ENCODE measurements at places on chromosomes 3 and 15. TPM values are rescaled to one million over a fixed set of nuclear protein-coding genes. Genes with fewer than 3 reads are reported as not detected.

The AP3S2 gene
- 24.5 TPM for total RNA-seq

The SLC15A2 gene
- 1.4 TPM for total RNA-seq

DNA sequence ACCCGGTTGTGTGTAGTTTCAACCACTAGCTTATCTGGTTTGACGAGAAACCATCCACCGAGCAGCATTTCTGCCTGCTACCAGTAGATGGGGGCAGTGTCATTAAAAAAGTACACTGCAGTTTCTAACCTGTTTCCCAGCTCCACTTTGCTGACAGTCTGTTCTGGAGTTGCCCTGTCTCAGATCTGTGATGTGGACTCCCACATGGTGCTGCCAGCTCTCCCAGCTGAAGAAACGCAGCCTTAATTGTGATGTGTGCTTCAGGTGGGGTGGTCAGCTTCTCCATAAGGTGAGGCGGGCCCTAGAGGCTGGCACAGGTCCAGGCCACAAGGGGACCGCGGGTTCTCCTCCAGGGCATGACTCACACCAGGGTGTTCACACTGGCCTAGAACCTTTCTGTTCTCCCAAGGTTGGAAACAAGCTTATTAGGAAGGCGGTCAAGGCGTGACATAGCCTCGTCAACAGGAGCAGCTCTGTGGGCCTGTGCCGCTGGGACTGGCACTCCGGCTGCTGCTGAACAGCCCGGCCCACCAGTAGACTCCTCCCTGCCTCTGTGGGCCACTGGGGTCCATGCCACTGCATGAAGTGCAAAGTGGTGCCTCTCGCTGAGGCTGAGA is 2.9 kb upstream of the FAM43A start:
- H3K27me3 ChIP-seq, result no peaks in the 10 kb centered on the region
- H3K4me3 ChIP-seq, result no peak overlapping the region
- no peaks in the 10 kb centered on the region for H3K4me1 ChIP-seq
- peak; percentile 86 for DNase-seq
- H3K36me3 ChIP-seq, result no peaks in the 10 kb centered on the region
- no peak overlapping the region for H3K27ac ChIP-seq

The LMCD1 gene
- total RNA-seq, result 1,289 TPM

DNA sequence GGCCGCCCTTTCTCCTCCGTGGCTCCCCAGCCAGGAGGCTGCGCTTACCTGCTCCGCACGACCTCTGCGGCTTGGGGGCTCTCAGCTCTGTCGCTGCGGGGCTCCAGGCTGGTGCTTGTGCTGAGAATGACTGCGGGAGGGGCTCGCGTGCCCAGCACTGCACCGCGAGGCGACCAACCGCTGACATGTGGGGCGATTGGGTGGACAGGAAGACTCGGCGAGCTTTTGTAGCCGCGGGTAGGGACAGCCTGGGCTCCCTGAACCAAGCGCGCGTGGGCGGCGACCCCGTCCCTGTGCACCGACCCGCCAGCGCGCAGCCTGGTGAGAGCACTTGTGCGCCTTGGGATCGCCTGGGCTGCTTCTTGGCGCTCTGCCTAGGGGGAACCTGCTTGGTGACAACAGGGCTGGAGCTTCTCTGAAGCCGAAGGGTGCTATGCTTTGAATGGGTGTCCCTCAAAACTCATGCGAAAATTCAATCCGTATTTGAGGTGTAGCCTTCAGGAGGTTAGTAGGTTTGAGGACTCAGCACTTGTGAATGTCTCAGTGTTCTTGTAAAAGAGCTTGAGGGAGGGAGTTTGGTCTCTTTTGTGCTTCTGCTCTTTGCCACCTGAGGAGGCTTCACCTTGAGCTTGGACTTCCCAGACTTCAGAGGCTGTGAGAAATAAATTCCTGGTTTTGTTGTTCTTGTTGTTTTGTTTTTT is 50.4 kb downstream of the IL12A start:
- DNase-seq, result no peak
- H3K4me1 ChIP-seq, result no peaks in the 10 kb centered on the region
- peak overlapping the region; percentile 2 for H3K4me3 ChIP-seq
- H3K27ac ChIP-seq, result no peak overlapping the region
- no peaks in the 10 kb centered on the region for H3K36me3 ChIP-seq

DNA sequence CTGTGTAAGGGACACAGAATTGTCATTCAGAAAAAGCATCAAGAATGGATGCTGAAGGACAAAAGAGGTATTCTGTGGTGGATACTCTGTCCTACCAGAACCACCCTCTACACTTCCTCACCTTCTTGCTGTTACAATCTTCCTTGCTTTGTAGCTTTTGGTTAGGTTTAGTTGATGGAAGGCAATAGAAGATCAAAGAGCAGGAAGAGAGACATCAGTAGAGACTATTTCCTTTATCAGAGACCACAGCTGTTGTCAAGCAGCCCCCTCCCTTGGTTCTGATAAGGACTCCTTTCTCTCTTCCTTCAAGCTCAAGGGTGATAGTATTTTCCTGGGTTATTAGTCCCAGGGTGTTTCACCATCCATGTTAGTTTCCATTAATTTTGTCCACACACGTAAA is 84.7 kb upstream of the ALCAM start:
- DNase-seq, result no peak
- H3K27me3 ChIP-seq, result no peaks in the 10 kb centered on the region
- no peak overlapping the region for H3K4me3 ChIP-seq
- no peaks in the 10 kb centered on the region for H3K4me1 ChIP-seq
- H3K27ac ChIP-seq, result no peak overlapping the region
- no peaks in the 10 kb centered on the region for H3K36me3 ChIP-seq

DNA sequence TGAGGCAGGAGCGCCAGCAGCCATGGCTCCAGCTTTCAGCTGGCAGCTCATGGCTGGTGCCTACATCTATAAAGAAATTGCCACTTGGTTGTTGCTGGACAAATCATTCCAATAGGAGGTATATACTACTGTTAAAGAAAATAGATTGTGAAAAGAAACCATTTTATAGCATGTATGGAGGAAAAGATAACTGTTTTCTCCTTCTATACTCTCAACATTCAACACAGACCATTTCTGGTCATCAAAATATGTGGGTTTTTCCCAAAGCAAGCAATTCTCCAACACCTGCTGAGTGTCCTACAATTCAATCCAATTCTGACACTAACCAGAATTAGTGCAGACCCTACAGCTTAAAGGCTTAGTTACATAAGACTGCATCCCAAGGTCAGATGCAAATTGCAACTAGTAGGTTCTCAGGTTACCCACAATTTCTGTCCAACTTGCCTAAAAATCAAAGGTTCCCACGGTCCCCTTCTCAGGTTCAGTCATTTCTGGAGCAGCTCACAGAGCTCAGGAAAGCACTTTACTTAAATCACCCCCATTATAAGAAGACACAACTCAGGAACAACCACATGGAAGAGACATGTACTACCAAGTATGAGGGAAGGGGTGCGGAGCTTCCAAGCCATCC is 42.4 kb upstream of the STRIT1 start:
- H3K27ac ChIP-seq, result no peak overlapping the region
- no peaks in the 10 kb centered on the region for H3K4me1 ChIP-seq
- H3K36me3 ChIP-seq, result no peaks in the 10 kb centered on the region
- H3K27me3 ChIP-seq, result no peaks in the 10 kb centered on the region

- no peak overlapping the region for H3K27ac ChIP-seq
- no peaks in the 10 kb centered on the region for H3K36me3 ChIP-seq
- no peak overlapping the region for H3K4me3 ChIP-seq
- no peaks in the 10 kb centered on the region for H3K27me3 ChIP-seq
- H3K4me1 ChIP-seq, result no peaks in the 10 kb centered on the region
These were observed 94.0 kb downstream of the CYP19A1 start for GRCh38 chr15:51244423-51244869.

The OR5K2 gene
- not detected for total RNA-seq
